HT-29 (cell line): ENCODE measurements at places on chromosomes 11 and 22. TPM values are rescaled to one million over a fixed set of nuclear protein-coding genes. Genes with fewer than 3 reads are reported as not detected.

DNA sequence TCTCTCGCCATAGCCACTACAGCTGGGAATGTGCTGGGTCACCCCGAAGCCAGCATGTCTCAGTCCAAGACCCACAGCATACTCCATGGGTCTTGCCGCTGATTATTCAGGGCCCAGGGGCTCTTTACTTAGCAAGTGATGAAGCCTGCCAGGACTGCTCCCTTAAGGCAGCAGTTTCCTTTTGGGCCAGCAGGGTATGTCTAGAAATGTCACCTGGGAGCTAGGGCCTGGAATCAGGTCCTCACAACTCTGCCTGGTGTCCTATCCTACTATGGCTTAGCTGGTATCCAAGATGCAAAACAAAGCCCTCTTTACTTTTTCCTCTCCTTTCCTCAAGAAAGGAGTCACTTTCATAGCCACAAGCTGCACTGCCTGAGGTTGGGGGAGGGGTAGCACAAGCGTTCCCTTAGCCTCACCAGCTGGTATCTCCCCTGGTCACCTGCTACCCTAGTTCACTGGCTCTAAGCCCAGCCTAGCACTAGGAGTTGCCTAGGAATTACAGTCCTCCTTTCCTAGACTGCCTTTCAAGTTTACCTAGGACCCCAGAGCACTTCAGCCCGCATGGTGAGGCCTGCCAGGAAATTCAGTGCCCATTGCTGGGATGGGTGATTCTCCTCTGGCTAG is 22.6 kb upstream of the NCR3LG1 start:
- DNase-seq: no peak

DNA sequence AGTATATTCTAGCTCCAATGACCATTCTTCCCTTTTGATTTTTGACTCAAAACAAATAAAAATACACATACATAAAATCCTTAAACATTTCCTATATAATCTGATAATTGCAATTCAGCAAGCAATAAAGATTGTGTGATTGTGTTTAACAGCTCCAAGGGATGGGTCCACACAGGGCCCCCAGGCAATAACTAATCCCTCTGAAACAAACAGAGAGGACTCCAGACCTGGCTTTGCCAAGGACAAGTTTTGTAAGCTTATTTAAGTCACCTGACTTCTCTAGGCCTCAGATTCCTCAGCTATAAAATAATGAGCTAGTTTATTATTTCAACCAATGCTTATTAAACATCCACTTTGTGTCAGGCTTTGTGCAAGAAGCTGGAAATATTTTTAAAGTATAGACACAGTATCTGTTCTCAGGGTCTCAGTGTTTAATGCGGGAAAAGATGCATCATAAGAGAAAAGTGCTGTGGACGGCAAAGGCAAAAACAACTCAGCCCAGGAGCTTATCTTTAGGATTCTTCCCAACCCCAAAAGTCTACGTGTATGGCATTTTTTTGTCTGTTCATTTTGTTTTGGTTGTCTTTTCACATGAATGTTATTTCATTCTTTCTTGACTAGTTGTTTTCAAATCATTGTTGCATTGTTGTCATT is 20.1 kb downstream of the FZD4 start:
- DNase-seq: no peak

GRCh38 chr22:22721681-22722354 is 77.4 kb downstream of the GGTLC2 start:
- no peak for DNase-seq

Gene APOBEC3B
- total RNA-seq: 3.2 and 5.5 TPM in 2 replicates

Gene PHLDA2
- total RNA-seq: 345 and 406 TPM in 2 replicates
